ENCODE measurements at places on chromosomes 3 and 15. TPM values are rescaled to one million over a fixed set of nuclear protein-coding genes. Genes with fewer than 3 reads are reported as not detected.

ONECUT1 gene
- total RNA-seq, result 0.36 TPM

CHL1 gene
- total RNA-seq, result 63.1 TPM

RGMA gene
- total RNA-seq, result 35.7 TPM

CLEC3B gene
- 21.7 TPM for total RNA-seq

STRIT1 gene
- total RNA-seq, result not detected

WDR93 gene
- not detected for total RNA-seq

KLHL40 gene
- under 0.01 TPM for total RNA-seq

SERPINI2 gene
- not detected for total RNA-seq

TEX9 gene
- total RNA-seq, result 10.7 TPM

GRCh38 chr3:98699132-98699531 is 64.0 kb upstream of the ST3GAL6 start:
- DNase-seq, result no peak

- DNase-seq, result no peak
Observed at GRCh38 chr3:108804966-108805365, 17.6 kb upstream of the TRAT1 start.

GRCh38 chr3:8739757-8740504 is 6.3 kb downstream of the CAV3 start:
- DNase-seq, result no peak

- DNase-seq, result no peak
Observed at GRCh38 chr15:55241891-55242290, 45.1 kb upstream of the RSL24D1 start.

GRCh38 chr3:117479095-117479494 is 769.5 kb downstream of the TUSC7 start:
- no peak for DNase-seq

- no peak for DNase-seq
Observed at GRCh38 chr3:69240651-69241568, 118.5 kb upstream of the LMOD3 start.

- DNase-seq, result peak; percentile 84
Observed at GRCh38 chr3:179526989-179527391, 35.7 kb upstream of the ACTL6A start.

- no peak for DNase-seq
Observed at GRCh38 chr15:24659622-24660021, 16.0 kb upstream of the NPAP1 start.

GRCh38 chr3:123562547-123562946 is 22.3 kb downstream of the HACD2 start:
- no peak for DNase-seq

- no peak for DNase-seq
Observed at GRCh38 chr3:154588831-154589230, 158.8 kb upstream of the GPR149 start.

DNA sequence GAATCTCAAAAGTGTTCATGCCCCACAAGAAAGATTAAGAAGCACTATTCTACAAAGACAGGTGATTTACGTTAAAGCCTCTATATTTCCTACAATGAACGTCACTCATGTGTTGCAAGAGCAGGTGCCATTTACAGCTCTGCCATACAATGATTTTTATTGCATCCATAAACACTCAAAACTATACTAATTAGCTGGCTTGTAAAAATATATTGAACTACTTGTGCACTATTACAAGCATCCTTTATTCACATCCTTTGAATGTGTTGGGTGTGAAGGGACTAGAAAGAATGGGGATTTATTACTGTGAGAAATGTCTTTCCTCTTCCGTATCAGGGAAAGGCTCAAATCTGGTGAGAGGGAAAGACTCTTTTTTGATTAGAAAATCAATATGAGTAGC is 50.7 kb upstream of the C3orf49 start:
- no peak for DNase-seq

DNA sequence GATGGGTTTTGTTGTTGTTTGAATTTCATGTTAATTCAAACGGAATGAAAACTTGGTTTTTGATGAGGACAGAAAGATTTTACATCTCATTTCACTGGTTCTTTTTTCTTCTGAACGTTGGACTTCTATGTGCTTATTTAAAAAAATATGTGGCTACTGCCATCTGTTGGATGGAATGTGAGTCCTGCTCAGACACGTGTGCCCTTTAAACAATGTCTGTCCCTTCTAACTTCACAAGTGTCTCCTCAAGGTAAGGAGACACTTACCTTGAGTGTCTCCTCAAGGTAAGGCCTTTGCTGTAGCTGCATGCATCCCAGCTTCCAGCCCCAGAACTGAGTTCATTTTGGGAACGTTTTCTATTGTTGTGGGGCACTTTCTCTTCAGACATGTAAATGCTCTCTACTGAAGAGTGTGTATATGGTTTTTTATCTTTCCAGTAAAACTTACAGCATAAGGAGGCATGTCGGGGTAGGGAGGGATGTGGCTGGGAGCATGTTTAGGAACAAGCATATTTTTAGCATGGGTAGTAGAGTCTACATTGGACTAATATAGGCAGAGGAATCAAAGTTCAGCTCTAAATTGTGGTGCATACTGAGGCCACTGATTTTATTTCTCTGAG is 63.1 kb upstream of the UBE3A start:
- no peak for DNase-seq

DNA sequence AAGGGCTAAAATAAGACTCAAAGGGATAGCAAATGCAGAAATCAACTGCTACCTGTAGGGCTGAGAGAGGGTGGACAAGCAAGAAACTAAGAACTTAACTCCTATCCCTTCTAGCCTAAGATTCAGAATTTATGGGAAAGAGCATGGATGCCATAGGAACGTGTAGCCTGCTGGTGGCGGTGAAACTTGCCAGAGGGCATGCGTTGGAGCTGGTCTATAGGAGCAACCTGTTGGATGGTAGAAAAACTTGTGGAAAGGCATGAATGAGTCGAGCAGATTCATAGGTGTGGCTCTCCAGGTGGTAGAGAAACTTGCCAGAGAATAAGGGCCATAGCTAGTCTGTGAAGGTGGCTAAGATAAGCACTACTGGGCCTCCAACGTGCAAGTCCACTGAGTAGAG is 137.2 kb downstream of the DOCK3 start:
- DNase-seq, result no peak

DNA sequence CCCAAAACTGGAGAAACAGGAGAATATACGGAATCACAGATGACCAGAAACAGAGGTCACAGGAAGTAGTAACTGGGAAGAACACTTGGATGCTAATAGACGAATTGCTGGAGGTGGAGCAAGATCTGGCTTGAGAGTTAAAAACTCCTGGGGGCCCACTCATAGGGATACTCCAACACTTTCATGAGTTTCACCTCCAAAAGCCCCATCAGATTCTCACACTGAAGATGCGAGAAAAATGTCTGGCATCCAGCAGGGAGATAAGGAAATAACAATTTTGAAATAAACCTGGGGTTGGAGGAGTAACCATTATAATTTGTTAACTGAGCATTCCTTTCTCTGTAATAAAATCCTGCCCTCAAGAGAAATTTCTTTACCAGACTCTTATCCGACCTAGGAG is 154.0 kb downstream of the ANXA2 start:
- no peak for DNase-seq

DNA sequence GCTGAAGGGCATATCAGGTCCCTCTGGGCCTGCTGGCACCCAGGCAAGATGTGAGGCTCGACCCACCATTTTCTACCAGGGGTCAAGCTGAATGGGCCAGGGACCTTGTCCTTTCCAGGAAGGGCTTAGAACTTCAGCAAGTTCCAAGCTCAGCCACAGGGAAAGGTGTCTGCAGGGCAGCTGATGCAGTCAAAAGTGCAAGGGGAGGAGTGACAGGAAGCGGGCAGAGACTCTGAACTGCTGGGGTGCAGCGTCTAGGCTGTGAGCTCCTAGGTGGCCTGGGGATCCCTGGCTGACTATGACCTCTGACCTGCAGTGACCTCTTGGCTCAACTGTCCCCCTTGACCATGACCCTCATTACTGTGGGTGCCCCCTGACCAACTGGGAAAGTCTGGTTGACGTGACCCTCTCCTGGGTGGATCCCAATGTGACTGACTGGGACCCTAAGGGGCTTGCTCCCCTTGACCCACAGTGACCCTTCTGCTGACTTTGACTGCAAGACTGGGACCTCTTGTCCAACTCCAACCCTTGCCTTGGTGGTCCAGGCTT is 14.4 kb upstream of the SEC13 start:
- no peak for DNase-seq

DNA sequence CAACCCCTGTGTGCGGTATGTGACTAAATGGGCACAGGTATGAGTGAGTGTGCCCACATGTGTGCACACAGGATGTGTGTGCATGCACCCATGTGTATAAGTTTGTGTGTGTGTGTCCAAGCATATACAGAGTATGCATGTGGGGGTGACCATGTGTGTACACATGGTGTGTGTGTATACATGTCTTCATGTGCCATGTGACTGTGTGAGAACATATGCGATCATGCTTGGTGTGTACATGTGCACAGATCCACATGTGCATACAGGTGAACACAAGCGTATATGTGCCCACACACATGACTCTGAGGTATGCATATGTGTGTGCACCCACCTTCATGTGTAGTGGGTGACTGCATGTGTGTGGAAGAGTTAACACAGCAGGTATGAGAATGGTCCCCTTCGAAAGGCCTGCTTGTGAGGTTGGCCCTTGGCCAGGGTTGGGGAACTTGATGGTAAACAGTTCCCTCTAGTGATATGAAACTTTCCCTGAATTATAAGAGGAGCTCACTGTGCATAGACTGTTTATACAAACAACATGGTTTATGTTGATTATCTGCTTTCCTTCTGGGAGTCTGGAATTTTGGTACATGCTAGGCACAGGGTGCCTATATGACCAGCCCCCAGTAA is 10.3 kb downstream of the PFKFB4 start:
- no peak for DNase-seq

- DNase-seq, result no peak
Observed at GRCh38 chr15:94097552-94097951, 133.8 kb upstream of the MCTP2 start.

GRCh38 chr3:4850928-4851265 is 128.3 kb upstream of the BHLHE40 start:
- DNase-seq, result no peak

DNA sequence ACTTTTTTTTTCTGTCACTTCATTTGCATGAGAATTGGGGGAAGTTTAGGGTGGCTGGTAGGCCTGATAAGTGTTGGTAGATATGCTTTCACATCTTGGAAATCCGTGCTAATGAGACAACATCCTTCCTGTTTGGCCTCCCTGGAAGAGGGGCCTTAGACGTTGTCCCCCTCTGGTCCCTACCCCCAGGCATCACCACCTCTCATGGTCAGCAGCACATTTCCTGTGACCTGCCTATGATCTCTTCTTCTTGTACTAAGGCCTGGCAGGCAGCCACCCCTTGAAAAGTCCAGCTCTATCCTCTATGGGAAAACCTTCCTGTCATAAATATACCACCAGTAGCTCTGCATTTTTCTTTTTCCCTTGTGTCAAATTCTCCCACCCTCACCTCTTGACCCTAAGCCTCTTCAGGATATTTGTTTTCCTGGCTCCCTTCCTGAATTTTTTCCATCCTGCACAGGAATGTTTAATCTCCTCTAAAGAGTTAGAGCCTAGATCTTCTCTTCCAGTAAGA is 107.8 kb downstream of the SNRK start:
- DNase-seq, result peak; percentile 78

- no peak for DNase-seq
Observed at GRCh38 chr3:58706395-58707167, 40.0 kb upstream of the FAM3D start.

DNA sequence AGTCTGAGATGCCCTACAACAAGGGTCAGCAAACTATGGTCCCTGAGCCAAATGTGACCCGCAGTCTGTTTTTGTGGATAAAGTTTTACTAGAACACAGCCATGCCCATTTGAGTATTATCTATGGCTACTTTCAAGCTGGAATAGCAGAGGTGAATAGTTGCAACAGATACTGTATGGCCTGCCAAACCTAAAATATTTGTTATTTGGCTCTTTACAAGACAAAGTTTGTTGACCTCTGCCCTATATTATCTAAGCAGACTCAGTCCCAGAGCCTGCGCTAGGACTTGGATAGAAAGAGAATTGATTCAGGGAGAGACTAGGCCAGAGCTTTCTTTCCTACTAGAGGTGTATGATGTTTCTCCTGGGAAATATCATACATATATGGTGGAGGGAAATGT is 81.7 kb upstream of the NMNAT3 start:
- no peak for DNase-seq

- no peak for DNase-seq
Observed at GRCh38 chr3:25463836-25464418, 35.9 kb downstream of the RARB start.

DNA sequence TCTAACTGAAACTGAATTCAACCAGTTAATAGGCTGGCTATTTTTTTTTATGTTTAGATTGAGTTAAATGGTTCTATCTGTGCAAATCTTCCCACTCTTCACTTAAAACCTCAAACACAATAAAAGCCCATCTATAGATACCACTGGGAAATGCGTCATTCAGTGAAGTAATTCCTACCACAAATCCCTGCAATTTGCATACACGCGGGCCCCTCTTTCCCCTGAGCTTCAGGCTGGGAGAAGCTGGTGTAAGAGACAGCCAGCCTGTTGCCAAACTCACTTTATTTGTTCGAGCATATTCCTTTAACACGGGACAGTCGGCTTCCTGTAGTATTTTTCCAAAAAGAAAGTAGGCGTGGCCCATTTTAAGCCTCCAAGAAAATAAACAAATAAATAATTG is 26.0 kb upstream of the MCTP2 start:
- no peak for DNase-seq

DNA sequence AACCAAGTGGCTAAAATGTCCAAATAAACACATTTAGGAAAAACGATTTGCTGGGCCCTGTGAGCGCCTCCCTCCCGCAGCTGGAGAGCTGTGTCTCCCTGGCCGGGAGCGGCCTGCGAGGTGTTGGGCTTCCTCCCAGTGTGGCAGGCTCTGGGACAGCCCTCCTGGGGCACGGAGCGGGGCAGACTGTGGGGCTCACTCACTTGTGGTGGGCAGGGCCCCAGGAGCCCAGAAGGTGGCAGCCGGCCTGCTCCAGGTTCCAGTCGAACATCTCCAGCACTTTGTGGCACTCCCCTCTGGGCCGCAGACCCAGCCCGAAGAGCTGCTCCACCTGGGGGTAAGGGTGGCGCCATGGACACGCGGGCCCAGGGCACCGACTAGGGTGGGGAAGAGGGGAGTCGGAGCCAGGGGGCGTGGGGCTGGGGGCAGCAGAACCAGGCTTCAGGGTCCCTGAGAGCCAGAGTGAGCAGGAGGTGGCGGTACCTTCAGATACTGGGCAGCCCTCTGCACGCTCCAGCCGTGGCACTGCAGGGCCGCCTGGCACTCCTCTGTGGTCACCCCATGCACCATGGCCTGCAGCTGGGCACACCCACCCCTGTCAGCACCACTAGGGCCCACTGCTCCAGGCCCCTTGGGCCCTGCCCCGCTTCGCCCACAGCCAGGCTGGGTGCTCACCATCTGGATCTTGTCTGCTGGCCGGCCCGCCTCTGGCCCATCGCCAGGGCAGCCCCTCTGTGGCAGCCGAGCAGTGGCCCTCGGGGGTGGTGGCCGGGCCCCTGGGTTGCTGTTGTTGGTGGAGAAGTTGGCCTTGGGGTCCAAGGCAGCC is 41.5 kb downstream of the TNK2 start:
- DNase-seq, result no peak

Measured in sigmoid colon (tissue), 7 donors.